ENCODE measurements at places on chromosomes 16 and 17.

DNA sequence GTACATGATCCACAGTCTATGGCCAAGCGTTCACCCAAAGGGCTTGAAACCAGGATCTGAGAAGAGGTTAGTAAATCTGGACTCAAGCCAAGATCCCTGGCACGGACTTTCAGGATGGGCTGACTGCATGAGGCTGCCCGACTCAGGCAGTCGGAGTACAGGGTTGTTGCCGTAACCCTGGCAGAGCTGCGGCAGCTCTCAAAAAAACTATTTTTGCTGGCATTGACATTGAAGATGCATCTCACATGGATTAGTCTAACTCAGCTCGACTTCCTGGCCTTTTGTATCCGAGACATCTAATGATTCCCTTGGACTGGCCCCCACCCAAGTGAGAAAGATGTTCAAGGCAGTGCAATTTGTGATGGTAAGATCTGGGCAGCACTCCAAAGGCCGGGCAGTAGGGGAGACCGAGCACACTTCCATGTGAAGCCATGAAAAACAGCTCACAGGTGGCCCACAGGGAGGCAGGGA lies 6.2 kb downstream of the SLC47A1 start:
- no peak for DNase-seq

DNA sequence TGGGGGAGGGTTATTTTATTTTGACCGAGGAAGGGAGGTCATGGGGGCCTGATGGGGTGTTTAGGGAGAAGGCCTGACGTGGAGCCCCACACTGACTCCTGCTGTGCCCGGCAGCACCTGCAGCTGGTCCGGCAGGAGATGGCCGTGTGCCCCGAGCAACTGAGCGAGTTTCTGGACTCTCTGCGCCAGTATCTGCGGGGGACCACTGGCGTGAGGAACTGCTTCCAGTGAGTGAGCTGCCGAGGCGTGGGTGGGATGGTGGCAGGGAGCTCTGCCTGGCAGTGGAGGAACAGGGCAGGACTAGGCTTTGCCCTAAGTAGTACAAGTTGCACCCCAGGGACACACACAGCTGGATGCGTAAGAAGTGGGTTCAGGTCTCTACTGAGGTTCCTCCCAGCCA lies 30.0 kb downstream of the NECAB2 start:
- DNase-seq, result no peak

- no peak for DNase-seq
These were observed 44.8 kb downstream of the GLG1 start for GRCh38 chr16:74562117-74562516.

GRCh38 chr17:59848778-59849177 lies 44.0 kb downstream of the TUBD1 start:
- peak; percentile 65 for DNase-seq

GRCh38 chr17:56909742-56910508 lies 3.9 kb downstream of the TRIM25 start:
- no peak for DNase-seq

DNA sequence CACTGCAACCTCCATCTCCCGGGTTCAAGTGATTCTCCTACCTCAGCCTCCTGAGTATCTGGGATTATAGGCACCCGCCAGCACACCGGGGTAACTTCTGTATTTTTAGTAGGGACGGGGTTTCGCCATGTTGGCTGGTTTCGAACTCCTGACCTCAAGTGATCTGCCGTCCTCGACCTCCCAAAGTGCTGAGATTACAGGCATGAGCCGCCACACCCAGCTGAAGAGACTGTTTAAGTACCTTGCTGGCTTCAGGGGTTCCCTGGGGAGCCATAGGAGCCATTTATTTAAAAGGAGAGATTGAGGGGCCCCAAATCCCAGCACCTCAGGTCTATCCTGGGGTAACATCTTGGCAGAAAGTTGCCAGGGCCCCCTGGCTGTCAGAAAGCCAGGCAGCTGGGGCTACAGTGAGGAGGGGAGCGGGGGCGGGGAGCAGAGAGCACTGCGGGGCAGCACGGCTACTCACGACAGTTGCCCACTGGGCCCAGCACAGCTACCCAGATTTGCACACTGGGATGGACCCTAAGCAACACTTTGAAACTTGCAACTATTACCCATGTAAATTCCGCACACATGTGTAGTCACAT lies 1.6 kb downstream of the SNAI3 start:
- DNase-seq, result no peak
